Right forelimb (tissue), 1 donor: ENCODE measurements at places on chromosomes 13 and 19.

- DNase-seq, result no peak
Observed at GRCh38 chr19:30593975-30594745, 222.0 kb downstream of the ZNF536 start.

DNA sequence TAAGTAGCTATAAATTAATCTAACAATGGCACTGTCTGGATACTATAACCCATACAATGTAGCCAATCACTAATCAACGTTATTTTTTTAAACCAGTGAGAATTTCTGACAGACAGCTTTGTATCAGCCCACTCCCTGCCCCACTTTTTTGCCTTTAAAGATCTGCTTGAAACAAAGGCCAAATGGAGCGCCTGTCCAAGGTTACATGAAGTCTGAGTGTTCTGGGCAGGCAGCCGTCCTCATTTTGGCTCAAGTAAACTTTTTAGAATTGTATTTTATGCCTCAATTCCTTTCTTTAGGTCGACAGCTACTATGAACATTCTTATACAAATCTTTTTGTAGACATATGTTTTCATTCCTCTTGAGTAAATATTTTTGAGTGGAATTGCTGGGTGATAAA is 6.2 kb downstream of the IFT88 start:
- no peak for DNase-seq

DNA sequence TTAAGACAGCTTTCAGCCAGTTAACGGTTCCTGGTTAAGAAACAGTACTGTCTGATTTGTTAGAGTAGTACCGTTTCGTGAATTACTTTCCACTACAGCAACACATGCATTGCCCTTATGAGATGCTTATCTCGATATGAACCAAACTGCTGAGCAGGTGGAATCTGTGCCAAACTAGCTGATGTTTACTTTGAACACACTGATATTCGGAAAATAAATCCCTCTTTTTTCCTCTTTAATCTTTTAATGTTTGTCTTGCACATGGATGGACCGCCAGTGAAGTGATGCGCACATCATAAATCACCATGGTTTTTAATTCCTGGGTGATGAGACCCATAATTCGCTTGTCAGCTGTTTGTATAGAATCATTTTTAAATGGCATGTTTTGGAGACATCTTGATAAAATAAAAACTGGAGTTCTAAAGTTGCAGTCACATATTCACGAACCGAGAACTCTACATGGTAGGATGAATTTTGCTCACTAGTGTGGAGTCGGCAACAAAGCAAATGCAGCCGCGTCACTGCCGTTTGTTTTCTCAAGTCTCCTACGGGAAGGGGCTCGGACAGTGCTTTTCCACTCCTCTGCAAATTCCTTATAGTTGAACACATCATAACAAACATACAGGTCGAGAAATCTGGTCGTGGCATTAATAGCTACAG is 1.1 kb downstream of the GJA3 start:
- no peak for DNase-seq

DNA sequence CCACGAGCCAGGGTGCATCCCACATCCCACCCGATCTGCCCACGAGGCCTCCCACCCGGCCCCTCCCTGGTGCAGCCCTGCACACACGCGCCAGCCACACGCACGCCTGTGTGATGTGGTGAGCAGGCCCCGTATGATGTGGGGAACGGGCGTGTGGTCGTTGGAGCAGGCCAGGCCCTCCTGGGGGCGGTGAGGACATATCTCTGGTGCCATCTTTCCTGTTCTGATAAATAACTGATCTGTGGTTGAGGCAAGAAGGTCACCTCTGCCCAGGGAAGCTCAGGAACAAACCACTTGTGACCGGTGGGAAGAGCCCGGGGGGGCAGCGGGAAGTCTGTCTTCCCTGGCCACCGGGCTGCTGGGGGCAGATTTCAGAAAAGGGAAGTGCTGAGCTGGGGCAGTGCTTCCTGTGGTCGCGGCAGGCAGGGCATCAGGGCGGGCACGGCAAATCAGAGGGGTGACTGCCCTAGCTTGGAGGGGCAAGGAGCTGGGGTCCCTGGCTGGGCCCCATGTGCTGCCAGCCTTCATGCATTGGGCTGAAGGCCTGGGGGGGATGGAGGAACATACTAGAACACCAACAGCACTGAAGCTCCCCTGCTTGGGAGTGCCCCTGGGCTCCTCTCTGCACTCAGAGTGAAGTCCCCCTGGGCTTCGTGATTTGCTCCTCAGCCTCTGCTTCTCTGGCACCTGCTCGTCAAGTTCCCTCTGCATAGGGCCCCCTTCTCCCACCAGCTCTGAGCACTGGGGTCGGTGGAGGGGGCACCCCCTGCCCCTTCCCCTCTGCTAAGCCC is 35.2 kb upstream of the SLC7A10 start:
- DNase-seq, result no peak

- DNase-seq, result no peak
Observed at GRCh38 chr19:18286973-18287635, 5.7 kb upstream of the JUND start.

GRCh38 chr13:39777527-39778061 is 122.1 kb downstream of the COG6 start:
- no peak for DNase-seq

GRCh38 chr13:47665043-47665442 is 336.0 kb downstream of the SUCLA2 start:
- no peak for DNase-seq

DNA sequence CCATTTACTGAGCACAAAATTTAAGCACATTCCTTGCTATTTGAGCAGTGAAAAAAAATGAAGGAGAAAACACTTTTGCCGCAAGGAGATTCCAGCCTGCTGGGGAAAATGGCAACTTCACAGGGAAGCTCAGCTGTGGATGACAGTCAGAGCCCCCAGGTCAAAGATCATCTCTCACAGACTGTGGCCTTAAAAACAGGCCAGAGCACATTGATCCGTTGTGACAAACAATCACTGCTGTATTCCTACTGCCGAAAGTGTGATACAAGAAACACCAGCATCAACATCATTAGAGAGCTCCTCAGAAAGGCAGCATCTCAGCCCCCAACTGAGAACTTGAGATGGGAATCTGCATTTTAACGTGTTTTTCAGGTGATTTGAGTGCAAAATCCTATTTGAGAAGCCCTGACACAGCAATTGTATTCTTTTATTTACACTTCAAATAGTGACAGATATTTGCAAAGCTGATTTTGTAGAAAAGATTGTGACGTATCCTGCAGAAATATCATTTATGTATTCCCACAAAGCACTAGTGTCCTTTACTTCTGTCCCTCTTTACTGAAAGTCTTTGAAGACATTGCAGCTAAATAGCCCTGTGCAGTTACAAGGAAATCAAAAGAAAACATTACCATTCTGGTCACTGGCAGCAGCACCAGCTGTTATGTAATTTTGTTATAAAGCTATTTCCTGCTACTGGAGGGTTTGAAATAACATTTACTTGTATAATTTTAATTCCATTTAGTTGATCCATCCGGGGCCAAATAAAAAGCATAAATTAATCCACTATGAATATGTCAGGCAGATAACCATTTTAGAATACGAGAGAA is 652.0 kb downstream of the LIG4 start:
- DNase-seq, result no peak

- DNase-seq, result no peak
Observed at GRCh38 chr19:39060171-39060570, 24.0 kb upstream of the ACP7 start.

- peak; percentile 30 for DNase-seq
Observed at GRCh38 chr19:2512523-2513431, 36.9 kb downstream of the GADD45B start.

- peak; percentile 77 for DNase-seq
Observed at GRCh38 chr19:12723641-12724426, at the start of gene TNPO2. TSS of gene TNPO2 (minus strand) at chr19:12723932. CDS start at chr19:12720977, 2,955 bp downstream.

GRCh38 chr13:41137951-41138350 is 5.3 kb upstream of the KBTBD6 start:
- DNase-seq, result no peak

DNA sequence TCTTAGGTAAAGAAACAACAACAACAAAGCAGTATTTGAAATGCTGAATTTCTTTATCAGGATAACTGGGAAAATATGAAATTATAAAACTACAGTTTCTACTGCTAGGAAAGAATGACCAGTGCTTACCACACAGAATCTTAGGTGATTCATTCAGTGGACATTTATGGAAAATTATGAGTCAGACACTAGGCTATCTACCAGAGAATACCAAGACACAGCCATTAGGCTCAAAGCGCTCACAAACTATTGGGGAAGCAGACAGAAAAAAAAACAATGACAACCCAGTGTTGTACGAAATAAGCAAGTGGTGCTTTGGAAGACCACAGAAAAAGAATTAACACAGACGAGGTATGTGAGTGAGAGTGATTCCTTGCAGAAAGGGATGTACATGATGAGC is 1019.5 kb downstream of the PCDH9 start:
- no peak for DNase-seq

DNA sequence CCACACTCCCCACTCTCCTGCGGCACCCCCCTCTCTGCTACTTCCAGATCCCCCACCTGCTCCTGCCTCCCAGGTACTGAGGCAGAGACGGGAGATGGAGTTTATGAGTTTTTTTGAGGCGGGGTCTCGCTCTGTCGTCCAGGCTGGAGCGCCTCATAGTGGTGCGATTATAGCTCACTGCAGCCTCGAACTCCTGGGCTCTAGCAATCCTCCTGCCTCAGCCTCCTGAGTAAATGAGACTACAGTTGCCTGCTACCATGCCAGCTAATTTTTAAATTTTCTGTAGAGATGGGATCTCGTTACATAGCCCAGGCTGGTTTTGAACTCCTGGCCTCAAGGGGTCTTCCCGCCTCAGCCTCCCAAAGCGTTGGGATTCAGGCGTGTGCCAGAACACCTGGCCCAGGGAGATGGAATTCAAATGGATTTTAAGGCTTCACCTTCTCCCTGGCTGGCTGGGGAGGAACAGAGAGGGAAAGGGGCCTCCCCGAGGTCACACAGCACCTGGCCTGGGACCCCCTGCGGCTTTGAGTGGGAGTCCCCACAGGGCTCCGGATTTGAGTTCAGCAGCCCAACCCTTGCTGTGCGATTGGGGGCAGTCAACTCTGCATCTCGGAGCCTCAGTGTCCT is 19.5 kb upstream of the TNFAIP8L1 start:
- no peak for DNase-seq

DNA sequence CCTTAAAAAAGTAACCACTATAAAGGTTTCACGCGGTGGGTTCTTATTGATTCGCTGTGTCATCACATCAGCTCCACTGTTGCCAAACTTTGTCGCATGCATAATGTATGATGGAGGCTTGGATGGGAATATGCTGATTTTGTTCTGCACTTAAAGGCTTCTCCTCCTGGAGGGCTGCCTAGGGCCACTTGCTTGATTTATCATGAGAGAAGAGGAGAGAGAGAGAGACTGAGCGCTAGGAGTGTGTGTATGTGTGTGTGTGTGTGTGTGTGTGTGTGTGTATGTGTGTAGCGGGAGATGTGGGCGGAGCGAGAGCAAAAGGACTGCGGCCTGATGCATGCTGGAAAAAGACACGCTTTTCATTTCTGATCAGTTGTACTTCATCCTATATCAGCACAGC is 30.6 kb downstream of the FGF9 start:
- DNase-seq, result no peak

- no peak for DNase-seq
Observed at GRCh38 chr19:30059741-30060457, 117.9 kb downstream of the URI1 start.

DNA sequence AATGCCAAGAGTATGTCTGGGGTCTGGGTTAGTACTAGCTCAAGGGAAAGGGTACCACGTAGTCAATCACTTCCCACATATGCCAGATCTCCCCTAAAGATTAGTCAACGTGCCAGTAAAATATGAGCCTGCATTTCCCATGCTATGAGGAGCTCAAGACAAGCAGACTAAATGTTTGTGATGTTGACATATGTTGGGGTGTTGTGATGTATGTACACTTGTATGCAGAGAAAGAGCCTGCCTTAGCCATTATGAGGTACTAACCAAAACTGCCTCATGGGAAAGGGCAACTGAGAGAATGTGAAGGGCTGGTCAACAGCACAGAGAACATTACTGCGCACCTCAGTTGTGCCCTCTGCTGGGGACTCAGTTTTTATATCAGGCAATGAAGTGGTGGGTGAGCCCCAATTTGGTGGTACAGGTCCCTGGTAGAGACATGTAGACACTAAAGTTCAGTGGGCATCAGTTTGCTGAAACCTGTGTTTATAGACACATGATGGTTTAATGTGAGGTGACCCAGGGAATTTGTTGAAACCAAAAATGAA is 287.0 kb downstream of the DCT start:
- DNase-seq, result no peak

DNA sequence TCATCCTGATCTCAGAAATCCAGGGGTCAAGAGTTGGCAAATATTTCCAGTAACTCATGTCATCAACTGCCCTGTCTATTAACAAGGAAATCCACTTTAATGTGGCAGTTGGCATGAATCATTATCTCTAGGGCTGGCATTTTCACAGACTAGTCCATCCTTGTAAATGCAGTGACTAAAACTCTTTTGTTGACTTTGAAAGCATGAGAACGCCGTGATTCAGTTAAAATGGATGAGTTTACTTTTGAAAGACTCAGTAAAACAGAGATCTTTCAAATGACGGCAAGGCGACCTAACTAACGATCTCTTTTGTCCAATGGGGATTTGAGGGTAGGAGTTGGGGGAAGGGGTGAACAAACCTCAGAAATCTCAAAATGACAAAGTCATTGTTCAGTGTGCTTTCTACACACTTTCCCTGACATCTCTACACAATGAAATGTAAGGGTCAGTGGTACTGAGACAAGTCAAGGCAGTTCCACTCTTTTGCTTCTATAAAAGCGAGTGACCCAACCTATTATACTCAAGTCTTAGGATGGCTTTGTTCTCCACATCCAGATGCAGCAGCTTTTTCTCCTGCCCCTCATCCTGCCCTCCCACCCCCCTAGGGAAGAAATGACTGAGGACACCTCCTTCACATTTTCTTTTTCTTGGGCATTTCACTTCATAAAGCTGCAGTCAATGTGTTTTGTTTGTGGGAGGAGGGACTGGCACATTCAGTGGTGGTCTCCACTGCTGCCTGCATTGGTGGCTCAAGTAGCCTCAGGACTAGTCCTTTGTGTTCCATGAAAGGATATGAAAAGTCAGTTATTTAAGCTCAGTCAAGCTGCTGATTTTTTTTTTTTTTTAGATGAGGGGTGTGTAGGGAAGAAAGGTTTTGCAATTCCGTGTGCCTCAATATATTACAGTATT is 200.5 kb downstream of the ABCC4 start:
- DNase-seq, result no peak

DNA sequence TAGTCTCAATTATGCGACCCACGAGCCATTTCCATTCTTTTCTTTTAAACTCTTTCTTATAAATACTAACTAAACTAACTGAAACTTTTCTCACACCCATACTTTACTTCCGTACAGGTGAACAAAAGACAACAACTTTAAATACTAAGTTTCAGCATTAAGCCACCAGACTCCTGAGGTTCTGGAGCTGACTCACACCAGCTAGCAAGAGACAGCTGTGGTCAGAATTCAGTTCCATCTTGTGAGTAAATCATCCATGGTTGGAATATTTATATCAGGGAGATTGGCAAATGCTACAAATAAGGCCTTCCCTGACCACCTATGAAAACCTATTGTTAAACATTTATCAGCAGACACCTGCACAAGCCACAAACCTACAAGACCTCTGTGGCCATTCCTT is 897.0 kb downstream of the EFNB2 start:
- no peak for DNase-seq

GRCh38 chr19:50189331-50189730 is 14.1 kb upstream of the MYH14 start:
- no peak for DNase-seq

GRCh38 chr13:42798118-42798517 is 16.7 kb downstream of the FAM216B start:
- DNase-seq, result no peak
